ENCODE measurements at places on chromosomes 11 and 22. TPM values are rescaled to one million over a fixed set of nuclear protein-coding genes. Genes with fewer than 3 reads are reported as not detected.
A peak's percentile ranks its signal among the peaks of the same experiment; 100 is the strongest.

DNA sequence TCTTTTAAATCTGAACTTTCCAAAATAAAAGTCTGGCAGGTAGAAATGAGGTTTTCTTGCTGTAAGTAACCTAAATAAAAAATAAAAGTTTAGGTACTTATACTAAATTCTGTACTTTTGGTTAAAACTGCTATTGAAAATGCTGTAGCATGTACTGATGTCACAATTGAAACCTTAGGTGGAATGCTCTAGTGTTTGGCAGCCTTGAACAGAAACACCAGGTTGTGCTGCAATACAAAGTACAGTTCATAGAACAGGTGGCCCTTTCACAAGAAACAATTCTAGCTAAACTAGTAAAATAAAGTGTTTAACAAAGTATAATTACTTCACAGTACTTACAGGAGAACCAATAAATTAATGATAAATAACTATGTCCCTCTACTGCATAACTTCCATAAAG is 25.1 kb downstream of the NPAT start:
- DNase-seq = no peak

GRCh38 chr11:76672431-76673175 is 2.1 kb upstream of the LRRC32 start:
- DNase-seq = peak; percentile 60

DNA sequence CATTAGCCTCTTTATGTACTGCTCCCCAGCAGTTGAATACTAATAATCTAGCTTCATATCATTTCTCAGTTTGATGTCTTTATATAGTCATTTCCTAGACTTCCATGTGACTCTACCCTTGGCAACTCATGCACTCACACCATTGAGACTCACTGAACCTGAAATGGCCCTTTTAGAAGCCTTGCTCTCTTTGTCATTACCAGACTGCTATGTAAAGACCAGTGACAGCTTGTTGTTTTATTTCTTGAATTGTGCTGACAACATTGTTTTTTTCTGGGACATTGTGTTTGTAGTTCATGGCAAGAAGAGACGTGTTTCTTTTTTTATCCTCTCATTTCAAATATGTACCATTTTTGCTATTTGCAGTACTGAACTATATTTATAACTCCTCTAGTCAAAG is 256.5 kb downstream of the CNTN5 start:
- DNase-seq = no peak

GRCh38 chr11:38814670-38815069 is 2216.6 kb upstream of the RAG2 start:
- DNase-seq = no peak

GRCh38 chr22:28029201-28029948 is 110.3 kb upstream of the PITPNB start:
- peak; percentile 51 for DNase-seq

DNA sequence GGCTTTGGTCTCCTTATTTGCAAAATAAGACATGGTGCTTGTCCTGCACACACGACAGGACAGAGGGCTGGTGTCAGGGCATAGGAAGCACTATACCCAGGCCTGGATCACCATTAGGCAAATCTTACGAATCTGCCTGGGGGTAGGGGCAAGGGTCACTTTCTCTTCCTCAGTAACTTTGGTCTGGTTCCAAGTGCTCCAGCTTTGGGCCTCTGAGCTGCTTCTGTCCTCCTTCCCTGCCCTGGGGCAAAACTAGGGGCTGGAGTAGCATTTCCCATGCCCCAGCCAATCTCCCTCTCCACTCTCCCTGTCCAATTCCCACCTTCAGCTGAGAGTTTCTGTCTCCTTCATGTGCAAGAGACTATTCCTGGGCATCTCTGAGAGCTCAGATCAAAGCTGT is 123.7 kb upstream of the NECTIN1 start:
- no peak for DNase-seq

DNA sequence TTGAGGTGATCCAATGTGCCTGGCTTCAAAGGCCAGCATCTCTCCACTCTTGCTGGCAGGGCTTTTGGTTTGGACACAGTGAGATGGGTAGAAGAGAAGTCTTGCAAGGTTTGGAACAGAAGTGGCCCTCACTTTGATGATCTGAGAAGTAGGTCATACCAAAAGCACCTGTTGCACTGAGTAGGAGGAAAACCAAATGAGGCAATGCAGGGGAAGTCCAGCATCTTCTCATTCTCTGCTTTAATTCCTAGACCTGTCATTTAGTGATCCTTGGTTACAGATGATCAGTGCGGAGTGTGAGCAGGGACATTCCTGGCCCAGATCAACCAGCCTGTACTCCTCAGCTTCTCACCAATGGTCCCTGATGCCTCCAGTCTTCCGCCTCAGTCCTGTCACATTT is 990.5 kb downstream of the OPCML start:
- no peak for DNase-seq

- no peak for DNase-seq
Observed at GRCh38 chr11:119803139-119803538, 74.1 kb upstream of the NECTIN1 start.

KRTAP5-10 gene
- not detected for total RNA-seq

MMP8 gene
- total RNA-seq = 2.3 TPM

GSTT2B gene
- total RNA-seq = 19.5 TPM

All from sciatic nerve (tissue), 2 donors.